ENCODE measurements at places on chromosomes 7 and 10. TPM values are rescaled to one million over a fixed set of nuclear protein-coding genes. Genes with fewer than 3 reads are reported as not detected.

- no peaks in the 10 kb centered on the region for H3K4me1 ChIP-seq
- H3K4me3 ChIP-seq = peak overlapping the region; percentile 94
- H3K27ac ChIP-seq = peak overlapping the region; percentile 56
- no peaks in the 10 kb centered on the region for H3K36me3 ChIP-seq
These were observed 667 bp downstream of the KLLN start for GRCh38 chr10:87862679-87863052.

DNA sequence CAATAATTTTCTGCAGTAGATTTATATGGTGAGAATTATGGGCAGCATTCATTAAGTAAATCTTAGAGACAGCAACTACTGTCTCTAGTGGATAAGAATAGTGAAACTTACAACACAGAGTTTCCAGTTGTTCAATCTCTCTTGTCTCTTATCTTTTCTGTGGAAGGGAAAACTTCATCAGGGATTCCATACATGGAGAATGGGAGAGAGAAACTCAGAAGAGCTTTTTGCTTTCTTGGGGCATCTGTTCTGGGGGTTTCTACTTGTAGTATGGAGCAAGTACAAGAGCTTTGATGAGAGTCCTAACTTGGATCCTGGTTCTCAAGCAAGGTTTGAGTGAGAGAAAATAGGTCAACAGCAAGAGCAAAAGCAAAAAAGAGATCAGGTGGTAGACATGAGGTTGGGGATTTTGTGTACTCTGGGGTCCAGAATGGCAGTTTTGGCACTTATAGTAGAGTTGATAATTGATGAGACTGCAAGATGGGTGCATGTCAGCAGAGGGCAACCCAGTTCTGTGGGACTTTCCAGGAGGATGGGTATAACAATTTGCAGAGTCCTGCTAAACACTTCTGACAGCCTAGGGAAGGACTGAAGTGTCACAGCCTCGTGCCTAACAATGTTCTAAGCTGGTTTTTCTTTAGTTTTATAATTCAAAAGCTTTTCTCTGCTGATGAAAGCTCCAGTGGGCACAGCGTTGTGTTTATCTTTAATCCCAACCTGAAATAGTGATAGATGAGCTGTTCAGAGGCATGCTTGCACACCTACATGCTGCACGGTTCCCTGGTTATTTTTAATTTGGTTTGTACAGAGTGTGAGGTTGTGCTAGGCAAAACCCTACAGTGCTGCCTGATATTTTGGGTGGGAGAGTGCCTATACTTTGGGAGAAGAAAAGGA is 32.0 kb upstream of the STRIP2 start:
- H3K4me3 ChIP-seq = no peak overlapping the region
- no peaks in the 10 kb centered on the region for H3K36me3 ChIP-seq
- no peak overlapping the region for H3K27ac ChIP-seq
- no peaks in the 10 kb centered on the region for H3K4me1 ChIP-seq
- no peak for DNase-seq

The C10orf67 gene
- total RNA-seq = not detected

- H3K4me1 ChIP-seq = peaks cover 3% of the 10 kb centered on the region
- no peak for DNase-seq
- H3K4me3 ChIP-seq = no peak overlapping the region
- no peaks in the 10 kb centered on the region for H3K36me3 ChIP-seq
- no peaks in the 10 kb centered on the region for H3K27me3 ChIP-seq
- H3K27ac ChIP-seq = no peak overlapping the region
These were observed 110.6 kb downstream of the AUTS2 start for GRCh38 chr7:69708857-69709256.
